Activated T-helper 17 cell treated with anti-CD3 and anti-CD28 coated beads, Interleukin-2, amount 50 U/mL, for 72 hours (primary cell): ENCODE measurements at places on chromosomes 3 and 15. TPM values are rescaled to one million over a fixed set of nuclear protein-coding genes. Genes with fewer than 3 reads are reported as not detected.
A peak's percentile ranks its signal among the peaks of the same experiment; 100 is the strongest.

- no peak for ATAC-seq
Observed at GRCh38 chr3:142509079-142509478, 61.2 kb upstream of the XRN1 start.

DNA sequence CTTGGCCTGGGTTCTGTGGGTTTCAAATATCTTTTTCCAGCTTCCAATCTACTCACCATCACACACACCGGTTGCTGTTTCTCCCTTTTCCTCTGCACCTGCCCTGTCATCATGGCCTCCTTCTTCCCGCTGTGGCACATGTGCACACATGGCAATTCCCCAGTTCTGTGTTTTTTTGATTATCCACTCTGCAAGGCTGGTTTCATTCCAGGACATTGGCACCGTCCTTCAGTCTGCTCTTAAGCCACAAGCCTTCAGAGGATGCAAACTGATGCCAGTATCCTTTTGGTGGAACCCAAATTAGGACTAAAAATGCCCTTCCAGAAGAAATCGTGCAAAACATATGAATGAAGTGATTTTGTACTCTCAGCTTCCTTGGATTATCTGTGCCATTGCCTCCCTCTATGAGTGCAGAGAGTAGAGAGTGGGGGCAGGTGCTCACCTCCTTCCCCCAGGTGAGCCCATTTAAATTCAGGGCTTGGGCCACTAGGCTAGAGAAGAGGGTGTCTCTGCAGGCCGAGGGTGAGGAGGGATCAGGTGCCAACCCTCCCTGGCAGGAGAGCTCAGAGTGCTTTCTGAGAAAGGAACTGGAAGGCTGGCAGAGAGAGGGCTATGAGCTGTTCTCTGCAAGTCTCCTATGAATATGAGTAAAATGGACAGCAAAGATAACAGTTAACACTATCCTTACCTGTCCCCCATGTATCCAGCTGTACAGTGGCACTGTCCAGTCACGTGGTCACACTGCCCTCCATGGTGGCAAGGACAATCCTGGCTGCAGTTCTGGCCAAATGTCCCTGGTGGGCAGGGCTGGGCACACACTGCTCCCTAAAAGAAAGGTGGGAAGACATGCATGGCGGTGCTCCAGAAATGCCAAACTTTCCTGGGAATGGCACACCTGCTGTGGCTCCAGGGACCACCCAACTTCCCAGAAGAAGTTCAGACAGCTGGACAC lies 100.8 kb downstream of the RAB11A start:
- no peak for ATAC-seq

DNA sequence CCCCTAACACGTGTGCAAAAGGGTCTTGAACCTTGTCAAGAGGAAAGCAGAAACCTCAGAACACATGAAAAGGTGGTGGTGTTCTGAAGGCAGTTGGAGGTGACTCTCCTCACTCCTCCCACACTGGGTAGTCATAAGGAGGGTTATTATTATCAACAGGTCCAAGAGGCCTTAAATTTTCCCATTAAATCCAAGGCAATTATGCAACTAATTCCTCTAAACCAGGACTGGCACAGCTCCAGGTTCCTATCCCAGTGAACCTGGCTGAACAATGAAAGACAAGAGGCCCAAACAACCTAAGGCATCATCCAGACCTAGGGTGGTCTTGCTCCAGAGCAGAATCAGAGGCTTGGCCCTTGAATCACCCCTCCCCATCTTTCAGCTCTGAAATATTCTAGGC lies 15.0 kb downstream of the MYLK start:
- no peak for ATAC-seq

DNA sequence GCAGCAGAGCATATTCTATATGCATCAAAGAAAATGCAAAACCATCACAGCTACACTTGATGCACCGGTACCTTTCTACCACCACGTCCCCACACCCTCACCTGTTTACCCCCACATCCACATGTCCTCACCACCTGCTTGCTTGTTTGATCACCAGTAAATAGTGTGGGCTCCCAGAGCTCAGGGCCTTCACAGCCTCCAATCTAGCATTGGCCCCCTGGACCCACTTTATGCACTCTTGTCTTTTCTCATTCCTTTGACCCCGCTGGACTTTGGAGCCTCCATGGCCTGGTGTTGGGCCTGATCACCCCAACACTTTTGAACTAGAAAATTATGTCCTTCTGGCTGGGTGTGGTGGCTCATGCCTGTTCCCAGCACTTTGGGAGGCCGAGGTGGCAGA lies 190.1 kb downstream of the PDE8A start:
- no peak for ATAC-seq

- no peak for ATAC-seq
Observed at GRCh38 chr3:149548669-149549065, 74.2 kb downstream of the TM4SF4 start.

DNA sequence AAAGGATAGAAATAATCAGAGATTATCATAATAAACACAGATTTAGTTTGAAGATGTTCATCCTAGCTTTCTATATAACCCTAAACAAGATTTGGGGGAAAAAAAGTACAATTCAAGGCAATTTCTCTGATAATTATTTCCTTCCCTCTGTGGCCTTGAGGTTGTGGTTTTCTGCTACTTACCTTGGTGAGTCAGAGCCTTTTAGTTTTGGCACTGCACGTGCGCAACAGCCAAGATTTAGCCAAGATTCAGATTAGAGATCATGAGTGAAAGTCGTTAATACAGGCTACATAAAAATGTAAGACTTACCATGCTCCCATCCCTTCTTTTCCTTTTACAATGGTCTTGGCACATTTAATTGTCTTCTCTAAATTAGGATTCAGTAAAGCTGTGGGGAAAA lies 6.7 kb downstream of the LYZL4 start:
- ATAC-seq = no peak

- ATAC-seq = no peak
Observed at GRCh38 chr15:45550436-45550835, 27.9 kb upstream of the SLC30A4 start.

DNA sequence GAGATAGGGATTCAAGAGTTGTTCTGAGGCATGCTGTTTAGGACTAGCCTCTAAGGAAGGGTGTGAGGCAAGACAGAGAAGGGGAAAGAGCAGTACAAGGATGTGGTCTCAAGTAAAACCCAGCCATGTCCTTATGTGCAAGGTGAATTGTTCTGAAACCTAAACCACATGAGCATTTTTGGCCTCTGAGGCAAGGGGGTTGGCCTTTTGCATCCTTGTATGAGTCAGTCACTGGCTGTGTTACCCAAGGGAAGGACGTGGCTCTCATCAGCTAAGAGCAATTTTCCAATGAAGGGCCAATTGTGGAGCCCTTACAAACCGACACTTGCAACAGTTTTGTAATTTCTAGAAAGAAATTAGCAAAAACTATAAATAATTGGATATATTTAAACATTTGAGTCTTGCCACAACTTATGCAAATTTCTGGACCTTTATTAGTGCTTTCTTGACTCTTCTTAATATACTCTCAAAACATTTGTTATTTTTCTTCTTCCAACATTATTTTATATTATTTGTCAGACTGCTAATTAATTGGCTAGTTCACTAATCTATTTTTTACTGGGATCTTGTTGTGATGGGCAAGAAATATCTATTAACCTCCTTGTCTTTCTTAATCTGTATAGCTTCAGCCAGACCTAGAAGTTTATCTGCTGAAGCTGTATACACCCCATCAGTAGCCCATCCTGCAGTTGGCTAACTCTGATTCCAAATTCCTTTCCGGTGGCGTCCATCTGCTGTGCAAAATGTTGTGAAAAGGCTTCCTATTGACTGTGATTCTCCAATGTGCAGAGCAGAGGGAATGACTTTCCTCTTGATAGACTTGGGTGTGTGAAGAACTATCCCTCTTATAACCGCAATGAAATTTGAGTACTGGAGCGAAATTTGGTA lies 97.7 kb upstream of the P2RY1 start:
- ATAC-seq = peak; percentile 70

GRCh38 chr3:120451806-120452205 lies 1.0 kb upstream of the FSTL1 start:
- ATAC-seq = no peak

- no peak for ATAC-seq
Observed at GRCh38 chr3:158339638-158340037, 229.7 kb downstream of the RSRC1 start.

- ATAC-seq = no peak
Observed at GRCh38 chr15:64501396-64501715, 41.0 kb downstream of the ZNF609 start.

DNA sequence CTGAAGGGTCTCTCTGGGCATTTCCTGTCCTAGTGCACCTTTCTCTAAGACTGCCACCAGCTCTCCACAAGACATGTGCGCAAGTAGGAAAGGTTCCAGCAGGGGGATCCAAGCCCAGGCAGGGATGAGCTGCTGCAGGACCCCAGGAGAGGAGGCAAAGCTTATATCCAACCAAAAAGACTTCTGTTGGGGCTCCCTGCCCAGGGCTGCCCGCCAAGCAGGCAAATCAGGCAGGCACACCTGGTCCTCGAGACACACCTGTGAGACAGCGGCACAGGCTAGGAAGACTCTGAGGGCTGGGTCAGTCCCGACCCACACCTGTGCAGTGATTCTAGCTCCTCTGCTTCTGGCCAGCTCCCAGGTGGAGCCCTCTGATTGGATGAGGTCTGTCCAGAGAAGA lies 80.6 kb downstream of the MYLK start:
- ATAC-seq = no peak

GRCh38 chr3:129689036-129689435 lies 82.6 kb upstream of the PLXND1 start:
- ATAC-seq = no peak

DNA sequence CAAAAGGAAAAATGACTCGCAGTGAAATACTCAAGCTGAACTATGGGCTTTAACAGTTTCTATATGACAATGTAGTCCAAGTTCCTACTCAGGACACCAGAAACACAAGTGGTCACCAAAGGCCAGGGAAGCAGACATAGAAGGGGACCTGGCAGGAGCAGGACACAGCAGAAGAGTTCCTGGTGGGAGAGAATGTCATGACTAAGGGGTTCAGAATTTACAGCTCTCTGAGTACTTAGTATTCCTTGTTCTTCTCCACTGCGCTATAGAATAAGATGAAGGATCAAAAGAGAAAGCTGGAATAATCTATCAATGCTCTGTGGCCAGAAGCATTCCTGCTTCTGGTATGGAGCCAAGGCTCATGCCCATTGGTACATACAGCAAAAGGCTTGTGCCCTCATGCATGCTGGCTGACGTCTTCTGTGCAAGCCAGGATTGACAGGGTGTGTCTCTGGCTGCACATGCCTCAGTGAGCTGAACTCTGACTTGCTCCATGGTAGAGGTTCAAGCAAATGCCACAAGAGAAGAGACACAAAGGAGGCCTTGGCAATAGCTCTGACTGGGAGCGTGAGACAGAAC lies 128.7 kb upstream of the SLC2A2 start:
- no peak for ATAC-seq

DNA sequence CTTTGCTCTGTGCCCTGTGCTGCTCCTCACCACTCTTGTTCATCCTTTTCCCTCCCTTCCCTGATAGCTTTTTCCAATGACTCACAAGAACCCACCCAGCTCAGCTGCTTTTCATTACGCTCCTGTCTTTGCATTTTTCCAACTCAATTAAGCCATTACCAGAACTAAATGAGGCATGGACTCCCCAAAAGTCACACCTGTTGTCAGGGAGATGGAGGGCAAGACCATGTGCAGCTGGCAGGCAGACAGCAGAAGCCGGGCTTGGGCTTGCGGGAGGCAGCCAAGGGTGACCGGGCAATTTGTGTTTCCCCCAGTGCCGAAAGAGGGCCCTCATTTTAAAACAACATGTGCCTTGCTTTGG lies 64.3 kb downstream of the CASR start:
- ATAC-seq = no peak

GRCh38 chr3:126903521-126903920 lies 79.4 kb upstream of the PLXNA1 start:
- no peak for ATAC-seq

DNA sequence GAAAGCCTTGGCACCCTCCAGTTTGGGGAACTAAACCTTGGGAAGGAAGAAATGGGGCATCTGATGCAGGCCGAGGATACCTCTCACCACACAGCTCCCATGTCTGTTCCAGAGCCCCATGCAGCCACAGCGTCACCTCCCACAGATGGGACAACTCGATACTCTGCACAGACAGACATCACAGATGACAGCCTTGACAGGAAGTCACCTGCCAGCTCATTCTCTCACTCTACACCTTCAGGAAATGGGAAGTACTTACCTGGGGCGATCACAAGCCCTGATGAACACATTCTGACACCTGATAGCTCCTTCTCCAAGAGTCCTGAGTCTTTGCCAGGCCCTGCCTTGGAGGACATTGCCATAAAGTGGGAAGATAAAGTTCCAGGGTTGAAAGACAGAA lies 7.7 kb downstream of the MAP1A start:
- ATAC-seq = peak; percentile 21

- no peak for ATAC-seq
Observed at GRCh38 chr3:94596887-94597566, 534.2 kb downstream of the NSUN3 start.

DNA sequence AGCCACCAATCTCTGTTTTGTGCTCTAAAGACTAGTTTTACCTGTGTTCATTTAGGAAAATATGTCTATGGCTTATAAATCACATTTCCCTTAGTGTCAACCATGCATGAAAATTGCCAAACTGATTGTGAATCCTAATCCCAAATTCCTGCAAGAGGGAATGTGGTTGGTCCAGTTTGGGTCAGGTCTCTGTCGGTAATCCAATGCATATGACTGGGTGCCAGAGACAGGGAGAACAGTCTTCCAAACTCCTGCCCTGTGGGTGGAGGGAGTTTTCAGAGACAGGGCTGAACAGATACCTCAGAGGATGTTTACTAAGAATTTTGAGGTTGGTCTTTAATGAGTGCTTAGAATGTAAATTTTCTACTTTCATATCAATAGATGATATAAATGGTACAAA lies 300.5 kb upstream of the ARL6 start:
- no peak for ATAC-seq

DNA sequence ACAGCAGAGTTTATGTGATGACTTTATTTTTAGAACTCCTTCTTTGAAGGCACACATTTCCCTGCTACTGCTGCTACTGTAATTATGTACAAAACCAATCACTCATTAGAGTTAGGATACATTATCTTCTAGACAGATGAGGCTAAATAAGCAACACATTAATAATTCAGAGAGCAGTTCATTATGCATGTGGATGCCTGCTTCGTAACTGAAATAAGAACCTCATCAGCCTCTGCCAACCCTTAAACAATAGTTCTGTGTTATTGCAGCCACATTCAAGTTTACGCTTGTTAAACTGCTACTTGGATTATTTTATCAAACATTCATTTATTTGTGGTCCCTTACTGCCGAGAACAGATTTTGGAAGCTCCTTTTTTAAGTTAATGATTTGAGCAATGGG lies 52.5 kb upstream of the C15orf61 start:
- ATAC-seq = no peak

- ATAC-seq = no peak
Observed at GRCh38 chr3:138949445-138950005, 2.5 kb downstream of the FOXL2NB start.

DNA sequence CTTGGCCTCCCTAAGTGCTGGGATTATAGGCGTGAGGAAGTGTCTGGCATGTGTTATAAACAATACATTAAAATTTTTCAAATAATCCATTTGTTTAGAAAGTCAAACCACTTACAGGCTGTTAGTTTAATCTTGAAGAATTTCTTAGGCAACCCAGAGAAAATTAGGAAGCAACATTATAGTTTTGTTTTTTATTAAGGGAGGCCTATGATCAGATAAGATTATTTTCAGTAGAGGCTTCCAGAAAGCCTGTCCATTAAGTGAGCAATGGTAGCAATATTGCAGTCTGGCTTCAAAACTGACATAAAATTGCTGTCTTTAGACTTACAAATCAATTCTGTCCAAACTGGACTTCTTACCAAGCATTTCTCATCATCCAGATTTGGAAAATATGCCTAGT lies 49.6 kb downstream of the CD47 start:
- ATAC-seq = no peak

Gene MAGI1
- 0.06 TPM for total RNA-seq

Gene ECE2
- total RNA-seq = not detected

Gene SLC28A1
- total RNA-seq = not detected

Gene PRICKLE2
- not detected for total RNA-seq

Gene STRIT1
- not detected for total RNA-seq

Gene CALML4
- total RNA-seq = 8.0 TPM
